Peyer's patch (tissue), 4 donors: ENCODE measurements at places on chromosomes 4 and X. TPM values are rescaled to one million over a fixed set of nuclear protein-coding genes. Genes with fewer than 3 reads are reported as not detected.

The CHRDL1 gene
- total RNA-seq, result 9.4 TPM

The NXF2 gene
- not detected for total RNA-seq

The RHOXF2 gene
- not detected for total RNA-seq

The TEX13D gene
- total RNA-seq, result not detected

- no peak for DNase-seq
- H3K4me1 ChIP-seq, result no peaks in the 10 kb centered on the region
- H3K27me3 ChIP-seq, result no peaks in the 10 kb centered on the region
These were observed 29.9 kb downstream of the C4orf51 start for GRCh38 chr4:145709843-145710242.

- no peaks in the 10 kb centered on the region for H3K27me3 ChIP-seq
- no peak for DNase-seq
- H3K27ac ChIP-seq, result no peak overlapping the region
These were observed 49.5 kb upstream of the MAGEA8 start for GRCh38 chrX:149831473-149831872.

DNA sequence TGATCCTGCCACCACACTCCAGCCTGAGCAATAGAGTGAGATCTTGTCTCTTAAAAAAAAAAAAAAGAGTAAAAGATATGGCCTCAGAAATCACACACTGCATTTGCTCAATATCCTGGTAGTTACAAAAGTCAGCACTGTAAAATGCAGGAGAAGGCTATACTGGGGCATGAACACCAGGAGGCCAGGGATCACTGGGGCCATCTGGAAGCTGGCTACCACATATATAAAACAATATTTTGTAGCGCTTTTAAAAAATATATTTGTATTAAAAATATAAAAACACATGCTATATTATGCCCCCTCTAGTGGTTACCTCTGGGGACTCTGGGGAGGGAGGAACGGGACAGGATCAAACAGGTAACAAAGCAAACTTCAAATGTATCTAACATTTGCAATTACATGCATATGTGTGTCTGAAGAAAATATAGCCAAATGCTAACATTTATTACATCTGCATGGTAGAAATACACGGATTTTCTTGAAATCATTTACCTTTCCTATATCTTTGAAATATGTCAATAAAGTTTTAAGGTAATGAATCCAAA lies 4.0 kb downstream of the C4orf46 start:
- no peaks in the 10 kb centered on the region for H3K27me3 ChIP-seq
- H3K4me3 ChIP-seq, result no peak overlapping the region

DNA sequence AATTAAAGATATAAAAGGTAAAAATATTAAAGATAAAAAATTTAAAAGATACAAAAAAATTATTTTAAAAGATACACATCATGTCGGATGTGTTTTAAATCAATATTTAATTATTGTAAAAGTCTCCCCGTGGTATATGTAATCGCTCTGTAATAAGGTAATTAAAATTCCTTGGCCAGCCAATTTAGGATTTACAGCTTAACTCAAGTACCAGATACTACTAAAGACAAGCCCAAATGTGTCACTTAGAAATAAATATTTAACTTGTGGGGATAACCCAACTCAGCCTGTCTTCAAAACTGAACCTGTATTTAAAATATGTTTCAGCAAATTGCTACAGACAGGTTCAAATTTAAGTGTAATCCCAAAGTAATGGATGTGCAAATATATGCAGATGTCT lies 56.0 kb downstream of the GPR82 start:
- no peaks in the 10 kb centered on the region for H3K36me3 ChIP-seq
- no peaks in the 10 kb centered on the region for H3K4me1 ChIP-seq
- H3K27me3 ChIP-seq, result no peaks in the 10 kb centered on the region

DNA sequence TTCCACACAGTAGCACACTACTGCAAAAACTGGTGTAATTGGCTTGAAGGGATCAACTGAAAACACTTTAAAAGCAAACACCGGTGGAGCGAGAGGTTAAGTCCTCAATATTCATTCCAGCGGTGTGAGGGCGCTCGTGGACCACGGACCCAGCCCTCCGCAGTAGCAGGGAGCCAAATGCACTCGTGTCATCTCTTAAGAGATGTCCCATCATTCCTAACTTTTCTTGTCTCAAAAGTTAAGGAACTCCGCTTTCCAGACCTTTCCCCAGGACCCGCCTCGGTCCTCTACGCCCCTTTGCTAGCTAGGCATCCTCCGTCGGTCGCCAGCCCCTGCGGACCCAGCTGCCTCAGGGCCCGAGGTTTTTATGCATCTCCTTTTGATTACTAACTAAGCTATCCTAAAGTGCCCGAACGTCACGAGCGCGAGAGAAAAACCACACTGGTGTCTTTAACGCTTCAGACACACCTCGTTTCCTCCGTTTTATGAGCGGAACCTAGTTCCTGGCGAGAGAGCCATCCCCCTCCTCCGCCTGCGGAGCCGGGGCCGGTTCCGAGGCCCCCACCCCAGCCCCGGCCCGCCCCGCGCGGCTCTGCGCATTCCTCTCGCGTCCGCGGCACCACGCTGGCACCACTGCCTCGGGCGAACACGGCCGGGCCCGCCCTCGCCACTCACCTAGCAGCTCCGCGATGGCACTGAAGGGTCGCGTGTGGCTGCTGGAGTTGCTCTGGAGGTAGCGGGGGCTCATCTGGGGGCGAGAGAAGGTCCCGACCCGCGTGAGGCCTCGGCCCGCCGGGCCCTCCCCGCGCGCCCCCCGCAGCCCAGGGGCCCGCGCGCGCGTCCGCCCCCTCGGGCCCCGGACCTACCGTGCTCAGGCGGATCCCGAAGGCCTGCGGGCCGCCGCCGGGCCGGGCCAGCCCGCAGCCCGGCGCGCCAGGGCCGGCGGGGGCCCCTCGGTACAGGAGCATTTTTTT lies 723 bp downstream of the MORC4 start:
- H3K36me3 ChIP-seq, result no peaks in the 10 kb centered on the region
- no peaks in the 10 kb centered on the region for H3K4me1 ChIP-seq
- DNase-seq, result peak; percentile 53
- peak overlapping the region; percentile 63 for H3K27ac ChIP-seq
- no peaks in the 10 kb centered on the region for H3K27me3 ChIP-seq

GRCh38 chrX:71400710-71401109 lies 34.6 kb downstream of the TAF1 start:
- H3K4me3 ChIP-seq, result no peak overlapping the region
- no peak for DNase-seq
- no peaks in the 10 kb centered on the region for H3K36me3 ChIP-seq
- H3K27ac ChIP-seq, result no peak overlapping the region
- H3K27me3 ChIP-seq, result no peaks in the 10 kb centered on the region

GRCh38 chr4:24557026-24558025 lies 27.0 kb downstream of the DHX15 start:
- no peaks in the 10 kb centered on the region for H3K36me3 ChIP-seq
- no peaks in the 10 kb centered on the region for H3K4me1 ChIP-seq
- no peaks in the 10 kb centered on the region for H3K27me3 ChIP-seq
- DNase-seq, result peak; percentile 52
- no peak overlapping the region for H3K4me3 ChIP-seq

DNA sequence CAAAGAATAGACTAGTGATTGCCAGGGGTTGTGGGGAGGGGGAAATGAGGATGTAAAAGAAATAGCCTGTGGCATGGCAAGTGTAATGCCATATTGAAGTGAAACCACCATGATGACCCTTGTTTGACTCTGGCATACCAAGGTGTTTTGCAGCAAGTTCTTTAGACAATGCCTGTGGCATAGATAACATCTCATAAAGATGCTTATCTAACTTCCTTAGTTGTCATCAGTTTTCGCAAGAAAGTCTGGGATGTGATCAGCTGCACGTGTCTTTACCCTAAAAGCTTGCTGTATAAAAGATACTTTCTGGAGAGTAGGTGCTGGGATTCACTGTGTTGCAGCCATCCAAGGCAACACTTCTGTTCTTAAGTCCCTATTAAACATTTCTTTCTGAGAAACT lies 176.1 kb upstream of the MAGEB16 start:
- no peak overlapping the region for H3K27ac ChIP-seq
- no peaks in the 10 kb centered on the region for H3K4me1 ChIP-seq
- DNase-seq, result no peak
- no peak overlapping the region for H3K4me3 ChIP-seq
- H3K27me3 ChIP-seq, result no peaks in the 10 kb centered on the region

- no peak for DNase-seq
- no peaks in the 10 kb centered on the region for H3K4me1 ChIP-seq
- H3K27ac ChIP-seq, result no peak overlapping the region
- no peak overlapping the region for H3K4me3 ChIP-seq
- H3K36me3 ChIP-seq, result no peaks in the 10 kb centered on the region
- no peaks in the 10 kb centered on the region for H3K27me3 ChIP-seq
These were observed 794.7 kb downstream of the RAB28 start for GRCh38 chr4:12689457-12689856.

- H3K4me1 ChIP-seq, result no peaks in the 10 kb centered on the region
- no peaks in the 10 kb centered on the region for H3K27me3 ChIP-seq
- no peak overlapping the region for H3K27ac ChIP-seq
- H3K4me3 ChIP-seq, result no peak overlapping the region
These were observed 7.5 kb upstream of the WFS1 start for GRCh38 chr4:6262176-6262575.

DNA sequence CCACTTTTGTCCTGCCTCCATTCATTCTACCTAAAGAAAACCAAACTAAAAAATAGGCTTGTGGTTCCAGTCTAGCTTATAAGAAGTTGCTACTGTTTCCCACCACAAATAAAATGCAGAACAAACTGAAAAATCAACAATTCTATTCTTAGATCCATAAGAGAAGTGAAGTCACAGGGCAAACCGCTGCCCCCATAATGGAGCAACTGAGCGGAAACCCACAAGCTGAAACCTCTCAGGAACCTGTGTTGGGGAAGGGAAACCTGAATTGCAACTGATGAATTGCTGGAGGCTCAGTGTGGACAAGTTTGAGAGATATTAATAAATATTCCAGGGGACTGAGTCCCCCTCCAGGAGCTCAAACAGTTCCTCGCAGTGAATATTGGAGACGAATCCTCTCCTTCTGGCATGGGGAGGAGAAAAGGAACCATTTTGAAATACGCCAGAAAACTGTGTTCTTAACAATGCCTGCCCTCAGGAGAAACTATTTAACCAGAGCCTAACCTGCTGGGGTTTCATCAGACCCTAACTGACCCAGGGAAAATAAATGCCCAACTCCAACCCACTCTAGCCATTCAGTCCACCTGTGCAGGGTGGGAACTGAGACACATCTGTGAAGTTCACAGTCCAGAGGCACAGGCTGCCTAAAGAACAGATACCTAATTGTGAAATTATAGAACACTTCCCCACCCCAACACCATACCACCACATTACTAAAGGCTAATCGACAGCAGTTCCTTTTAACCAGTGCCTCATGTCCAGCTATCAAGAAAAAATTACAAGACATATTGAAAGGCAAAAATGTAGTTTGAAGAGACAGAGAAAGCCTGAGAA lies 22.8 kb upstream of the SH3RF1 start:
- DNase-seq, result no peak
- H3K4me3 ChIP-seq, result no peak overlapping the region
- H3K27ac ChIP-seq, result no peak overlapping the region
- H3K36me3 ChIP-seq, result no peaks in the 10 kb centered on the region
- no peaks in the 10 kb centered on the region for H3K27me3 ChIP-seq
- H3K4me1 ChIP-seq, result no peaks in the 10 kb centered on the region

DNA sequence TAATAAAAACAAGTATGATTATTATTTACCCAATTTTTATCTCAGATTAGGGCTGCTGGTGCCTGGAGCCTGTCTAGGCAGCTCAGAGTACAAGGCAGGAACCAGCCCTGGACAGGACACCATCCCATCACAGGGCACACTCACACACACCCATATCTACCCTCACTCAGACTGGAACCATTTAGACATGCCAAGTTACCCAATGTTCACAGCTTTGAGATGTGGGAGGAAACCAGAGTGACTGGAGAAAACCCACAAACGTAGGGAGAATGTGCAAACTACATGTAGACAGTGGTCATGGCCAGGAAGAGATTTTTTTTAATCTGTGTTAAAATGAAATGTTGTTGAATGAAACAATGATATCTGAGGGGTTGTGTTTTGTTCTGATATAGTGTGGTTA lies 35.7 kb upstream of the ADGRA3 start:
- H3K4me1 ChIP-seq, result no peaks in the 10 kb centered on the region
- H3K27me3 ChIP-seq, result no peaks in the 10 kb centered on the region
- H3K4me3 ChIP-seq, result no peak overlapping the region
- no peaks in the 10 kb centered on the region for H3K36me3 ChIP-seq
- no peak for DNase-seq

DNA sequence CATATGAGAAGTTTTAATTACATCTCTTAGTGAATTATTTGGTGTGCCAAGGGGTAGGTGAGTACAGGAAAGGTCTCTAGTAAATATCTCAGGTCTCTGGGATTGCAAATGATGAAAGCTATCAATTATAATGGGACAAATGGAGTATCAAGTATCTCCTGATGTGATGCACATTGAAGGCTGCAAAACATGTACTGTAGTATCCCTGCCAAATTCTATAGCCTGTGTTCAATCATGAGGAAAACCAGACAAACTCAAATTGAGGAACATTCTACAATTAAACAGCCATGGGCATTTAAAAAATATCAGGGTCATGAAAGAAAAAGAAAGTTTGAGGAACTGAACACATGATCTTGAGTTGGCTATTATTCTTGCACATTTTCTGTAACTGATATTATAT lies 665.4 kb upstream of the PABPC4L start:
- H3K27me3 ChIP-seq, result no peaks in the 10 kb centered on the region
- no peak overlapping the region for H3K4me3 ChIP-seq
- no peaks in the 10 kb centered on the region for H3K36me3 ChIP-seq
- DNase-seq, result no peak

- H3K4me1 ChIP-seq, result peaks cover 18% of the 10 kb centered on the region
- DNase-seq, result no peak
- peak overlapping the region; percentile 65 for H3K4me3 ChIP-seq
- H3K36me3 ChIP-seq, result no peaks in the 10 kb centered on the region
- no peaks in the 10 kb centered on the region for H3K27me3 ChIP-seq
These were observed 674 bp downstream of the GNPDA2 start for GRCh38 chr4:44725726-44726037.
